ENCODE measurements at places on chromosomes 1 and 21.

- DNase-seq, result no peak
Measured at GRCh38 chr1:212161231-212161781, 123.9 kb upstream of the PPP2R5A start.

GRCh38 chr1:38102636-38103035, 56.0 kb upstream of the POU3F1 start:
- no peak for DNase-seq

DNA sequence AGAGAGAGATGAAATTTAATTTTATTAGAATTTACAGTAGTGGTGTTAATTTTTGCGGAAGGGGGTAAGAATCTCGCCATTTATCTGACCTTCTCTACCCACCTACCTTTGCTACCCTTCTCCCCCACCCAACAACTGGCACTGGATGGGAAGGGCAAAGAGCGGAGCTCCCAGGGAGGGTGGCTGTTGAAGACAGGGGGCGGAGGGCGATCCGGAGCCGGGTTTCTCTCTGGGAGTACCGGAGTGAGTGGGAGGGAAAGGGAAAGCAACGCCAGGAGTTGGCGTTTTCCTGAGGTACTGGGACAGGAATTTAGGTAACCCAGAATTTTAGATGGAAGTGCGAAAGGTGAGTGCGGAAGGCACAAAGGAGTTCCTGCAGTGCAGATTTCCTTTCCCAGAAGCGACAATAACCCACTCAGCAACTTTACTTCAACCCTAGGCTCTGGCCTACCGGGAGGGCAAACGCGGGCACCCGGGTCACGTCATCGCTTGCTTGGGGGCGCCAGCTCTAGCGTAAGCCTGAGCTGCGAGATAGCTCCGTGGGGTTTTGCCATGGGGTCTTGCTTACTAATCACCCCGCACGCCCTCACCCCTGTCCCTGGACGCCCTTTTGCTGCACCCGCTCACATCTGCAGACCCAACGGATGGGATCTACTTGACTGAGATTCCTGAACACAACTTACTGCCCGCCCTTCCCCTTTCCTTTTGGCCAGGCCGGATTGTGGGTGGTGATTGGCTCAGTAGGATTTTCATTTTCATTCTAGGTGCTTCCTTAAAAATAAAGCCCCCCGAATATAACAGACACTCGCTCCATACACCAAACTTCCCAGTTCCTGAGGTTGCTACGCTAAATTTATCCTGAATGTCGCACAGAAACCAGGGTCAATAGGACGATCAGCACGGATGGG, 413.0 kb upstream of the ESRRG start:
- no peak for DNase-seq

GRCh38 chr1:22691031-22691753, 19.4 kb upstream of the EPHB2 start:
- DNase-seq, result no peak

GRCh38 chr1:113758631-113759332, 504 bp downstream of the PHTF1 start:
- DNase-seq, result peak; percentile 65

GRCh38 chr1:65717815-65718454, 74.8 kb upstream of the PDE4B start:
- no peak for DNase-seq

DNA sequence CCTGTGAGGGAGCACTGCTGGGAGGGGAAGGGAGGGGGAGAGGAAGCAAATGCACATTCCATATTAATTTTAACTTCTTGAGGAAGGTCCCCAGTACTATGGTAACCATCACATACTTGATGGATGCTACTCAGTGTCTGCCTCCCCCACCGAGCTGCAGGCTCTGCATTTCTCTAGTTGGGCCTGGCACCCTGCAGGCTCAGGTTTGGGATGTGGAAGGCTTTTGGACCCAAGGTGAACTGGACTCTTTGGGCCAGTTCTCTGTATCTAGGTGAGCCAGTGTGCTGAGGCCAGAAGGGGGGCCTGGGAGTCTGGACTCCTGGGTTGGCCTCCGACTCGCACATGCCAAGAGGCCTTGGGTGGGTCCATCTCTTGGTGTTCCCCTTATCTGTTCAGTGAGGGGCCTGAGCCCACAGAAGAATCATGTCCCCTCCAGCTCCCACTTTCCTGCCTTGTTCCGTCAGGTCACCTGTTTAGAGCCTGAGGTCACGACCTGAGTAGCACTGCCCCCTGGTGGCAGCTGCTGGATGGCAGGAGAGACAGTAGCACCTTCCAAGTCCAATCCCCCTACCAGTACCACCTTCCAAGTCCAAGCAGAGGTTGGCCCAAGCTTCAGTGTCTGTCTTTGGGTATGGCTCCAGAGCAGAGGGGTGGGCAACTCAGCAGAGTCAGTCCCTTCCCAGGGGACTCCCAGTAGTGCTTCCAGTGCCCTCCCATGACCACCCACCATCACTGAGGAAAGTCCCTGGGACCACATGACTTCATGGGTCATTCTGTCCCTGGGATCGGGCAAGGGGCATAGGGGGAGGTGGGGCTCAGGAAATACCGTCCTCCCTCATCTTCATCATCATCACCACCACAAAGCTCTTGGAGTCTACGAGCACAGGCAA, 241.8 kb downstream of the TRABD2B start:
- peak; percentile 10 for DNase-seq

- no peak for DNase-seq
Measured at GRCh38 chr1:111541721-111542120, 38.3 kb upstream of the ADORA3 start.

- DNase-seq, result no peak
Measured at GRCh38 chr1:223478606-223479005, 85.4 kb downstream of the CCDC185 start.

- no peak for DNase-seq
Measured at GRCh38 chr1:234643111-234643849, 33.3 kb upstream of the IRF2BP2 start.

Measured in CD4-positive, alpha-beta T cell treated with Interleukin-1 beta for 1 hour (primary cell).